ENCODE measurements at places on chromosomes 6 and 20.

- no peak for DNase-seq
These were observed 76.7 kb downstream of the GPR6 start for GRCh38 chr6:110054664-110055386.

GRCh38 chr6:12605888-12606345, 110.7 kb upstream of the PHACTR1 start:
- DNase-seq = no peak

GRCh38 chr6:145241721-145242120, 493.6 kb downstream of the EPM2A start:
- no peak for DNase-seq

GRCh38 chr6:91328241-91328640, 741.4 kb upstream of the MAP3K7 start:
- no peak for DNase-seq

DNA sequence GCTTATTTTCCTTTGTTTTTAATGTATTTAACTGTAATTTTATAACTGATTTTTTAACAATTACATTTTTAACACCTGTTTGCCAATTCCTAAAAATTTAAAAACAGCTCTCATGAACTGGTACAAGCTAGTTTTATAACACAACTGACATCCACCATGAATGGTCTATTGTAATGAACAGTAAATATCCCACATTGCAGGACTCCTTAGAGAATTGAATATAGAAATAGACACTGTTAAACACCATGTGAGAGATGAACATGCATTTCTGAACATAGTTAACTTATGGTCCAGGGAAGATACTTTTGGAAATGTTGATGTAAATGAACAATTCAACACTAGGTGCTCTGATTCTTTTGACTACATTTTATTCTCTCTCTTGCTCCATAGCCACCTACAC, 195.1 kb upstream of the GMDS start:
- DNase-seq = no peak

DNA sequence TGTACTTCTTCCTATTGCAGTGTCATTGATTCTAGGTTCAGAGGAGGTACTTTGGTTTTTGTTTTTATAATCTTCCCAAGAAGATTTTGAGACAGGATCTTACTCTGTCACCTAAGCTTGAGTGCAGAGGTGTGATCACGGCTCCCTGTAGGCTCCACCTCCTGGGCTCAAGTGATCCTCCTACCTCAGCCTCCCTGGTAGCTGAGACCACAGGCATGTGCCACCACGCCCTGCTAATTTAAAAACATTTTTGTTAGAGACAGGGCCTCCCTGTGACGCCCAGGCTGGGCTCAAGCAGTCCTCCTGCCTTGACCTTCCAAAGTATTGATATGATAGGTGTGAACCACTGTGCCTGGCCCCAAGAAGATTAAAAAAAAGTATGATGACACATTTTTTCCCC, 3.4 kb upstream of the SLC17A5 start:
- DNase-seq = no peak

GRCh38 chr6:151353795-151354194, 37.6 kb downstream of the ZBTB2 start:
- no peak for DNase-seq

GRCh38 chr20:47733892-47734291, 51.4 kb downstream of the SULF2 start:
- no peak for DNase-seq

DNA sequence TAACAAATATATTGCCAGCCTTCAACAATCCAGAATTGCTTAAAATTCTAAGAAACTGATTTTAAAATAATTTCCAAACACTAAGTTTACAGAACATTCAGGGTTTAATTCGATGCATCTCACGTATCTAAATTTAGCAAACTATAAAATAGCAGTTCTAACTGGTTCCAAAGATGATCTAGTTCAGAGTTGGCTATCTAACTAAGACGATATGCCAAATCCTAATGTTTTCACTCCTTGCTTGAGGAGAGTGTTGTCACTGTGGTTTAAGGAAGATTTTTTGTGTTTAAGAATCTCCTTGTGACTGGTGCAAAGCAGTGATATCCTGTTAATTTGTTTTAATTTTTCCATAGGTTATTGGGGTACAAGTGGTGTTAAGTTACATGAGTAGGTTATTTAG, 311.5 kb upstream of the ID4 start:
- DNase-seq = no peak

DNA sequence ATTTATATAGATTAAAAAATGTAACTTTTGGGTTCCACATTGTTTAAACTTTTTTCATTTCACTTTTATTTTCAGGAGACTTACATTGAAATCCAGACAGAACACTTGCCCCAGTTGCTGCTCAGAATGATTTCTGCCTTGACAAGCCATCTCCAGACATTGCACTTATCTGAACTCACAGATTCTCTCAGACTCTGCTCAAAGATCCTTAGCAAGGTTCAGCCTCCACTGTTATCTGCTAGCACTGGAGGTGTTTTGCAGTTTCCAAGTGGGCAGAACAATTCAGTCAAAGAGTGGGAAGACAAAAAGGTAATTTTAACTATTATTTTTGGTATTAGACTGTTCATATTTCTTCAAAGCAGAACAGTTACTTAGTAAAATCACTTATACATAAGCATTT, 58.0 kb downstream of the DOP1A start:
- no peak for DNase-seq

- DNase-seq = no peak
These were observed 73.2 kb downstream of the LY86 start for GRCh38 chr6:6661684-6662083.

DNA sequence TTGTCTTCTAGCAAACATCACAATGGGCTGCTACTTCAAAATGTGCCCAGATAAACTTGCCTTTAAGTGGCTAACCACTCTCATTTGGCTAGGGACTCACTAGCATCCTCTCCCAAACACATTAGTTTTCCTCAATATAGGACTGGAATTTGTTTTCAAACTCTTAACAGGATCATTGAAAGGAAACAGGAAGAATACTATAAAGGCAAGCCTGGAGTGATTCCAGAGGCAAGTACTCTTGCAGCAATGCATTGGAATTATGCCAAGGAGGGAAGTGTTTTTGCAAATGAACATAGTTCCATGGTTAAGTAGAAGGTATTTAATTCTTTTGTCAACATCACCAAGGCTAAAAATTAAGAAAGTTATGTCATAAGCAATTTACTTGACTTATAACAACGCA, 12.2 kb downstream of the EPHA7 start:
- DNase-seq = no peak

DNA sequence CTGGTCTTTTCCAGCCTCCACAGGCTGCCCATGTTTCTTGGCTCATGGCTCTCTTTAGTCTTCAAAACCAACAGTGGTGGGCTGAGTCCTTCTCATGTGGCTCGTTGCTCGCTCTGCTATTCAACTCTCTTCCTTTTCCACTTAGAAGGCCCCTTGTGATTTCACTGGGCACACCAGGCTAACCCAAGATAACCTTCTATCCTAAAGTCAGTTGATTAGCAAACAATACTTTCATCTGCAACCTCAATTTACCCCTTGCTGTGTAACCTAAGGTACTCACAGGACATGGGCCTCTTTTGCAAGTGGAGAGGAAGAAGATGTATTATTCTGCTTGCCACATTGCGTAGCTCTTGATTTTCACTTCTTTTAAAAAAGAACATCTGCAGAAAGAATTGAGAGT, 79.6 kb downstream of the UTRN start:
- DNase-seq = no peak

DNA sequence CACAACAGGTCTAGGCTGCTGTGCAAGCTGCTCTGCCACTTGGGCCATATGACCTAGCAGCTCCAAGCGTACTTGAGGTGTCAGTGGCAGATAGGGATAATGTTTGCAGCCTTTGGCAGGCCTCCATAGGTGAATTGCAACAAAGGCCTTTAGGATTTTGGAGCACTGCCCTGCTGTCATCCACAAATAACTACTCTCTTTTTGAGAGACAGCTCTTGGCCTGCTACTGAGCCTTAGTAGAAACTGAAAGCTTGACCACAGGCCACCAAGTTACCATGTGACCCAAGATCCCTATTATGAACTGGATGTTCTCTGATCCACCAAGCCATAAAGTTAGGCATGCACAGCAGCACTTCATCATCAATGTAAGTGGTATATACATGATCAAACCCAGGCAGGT, 29.9 kb downstream of the FBXO30 start:
- no peak for DNase-seq

DNA sequence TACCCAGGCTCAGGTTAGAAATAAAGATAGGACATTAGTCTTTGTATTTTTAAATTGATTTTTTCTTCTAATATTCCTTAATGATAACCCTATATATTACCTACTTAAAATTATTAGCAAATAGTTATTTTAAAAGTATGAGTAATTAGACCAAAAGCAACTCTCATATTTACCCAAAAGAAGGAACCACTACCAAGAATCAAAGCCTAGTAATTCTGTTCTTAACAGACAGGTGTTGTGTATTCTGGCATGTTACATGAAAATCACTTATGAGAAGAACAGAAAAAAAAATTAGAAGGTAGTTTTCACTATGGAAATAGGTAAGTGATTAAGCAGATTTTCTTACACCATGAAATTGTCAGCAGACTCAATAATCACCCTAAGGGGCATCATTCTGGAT, 105.1 kb downstream of the ATG5 start:
- DNase-seq = no peak

GRCh38 chr6:127938701-127939100, 37.8 kb upstream of the THEMIS start:
- DNase-seq = no peak

- no peak for DNase-seq
These were observed 1.2 kb downstream of the CHMP4B start for GRCh38 chr20:33812152-33812849.

GRCh38 chr20:23227976-23228375, 122.6 kb upstream of the NXT1 start:
- no peak for DNase-seq

GRCh38 chr6:124792386-124792785, 169.9 kb upstream of the RNF217 start:
- DNase-seq = no peak

- DNase-seq = no peak
These were observed 29.5 kb upstream of the FBXO9 start for GRCh38 chr6:53035549-53036213.

DNA sequence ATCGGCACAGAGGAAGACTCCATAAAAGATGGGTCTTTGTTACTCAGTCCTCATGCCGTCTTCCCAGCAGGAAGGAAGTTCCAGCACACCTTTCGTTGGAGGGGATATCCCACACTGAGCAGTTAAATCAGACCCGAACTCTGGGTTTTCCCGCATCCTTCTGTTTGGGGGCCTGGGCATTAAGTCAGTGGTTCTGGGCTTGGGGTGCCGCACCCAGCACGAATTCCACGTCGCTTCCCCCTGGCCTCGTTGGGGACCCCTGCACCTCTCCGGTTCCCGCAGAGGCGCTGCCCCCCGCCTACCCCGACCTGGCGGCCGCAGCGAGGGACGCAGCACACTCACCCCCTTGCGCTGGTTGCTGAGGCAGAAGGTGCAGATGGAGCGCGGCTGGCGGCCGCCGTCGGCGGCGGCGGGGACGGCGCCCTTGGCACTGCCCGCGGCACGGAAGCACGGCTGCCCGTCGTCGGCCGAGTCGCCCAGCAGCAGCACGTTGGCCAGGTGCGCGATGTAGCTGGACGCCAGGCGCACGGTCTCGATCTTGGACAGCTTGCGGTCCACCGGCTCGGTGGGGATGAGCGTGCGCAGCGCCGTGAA, 641 bp downstream of the TCF15 start:
- DNase-seq = no peak

DNA sequence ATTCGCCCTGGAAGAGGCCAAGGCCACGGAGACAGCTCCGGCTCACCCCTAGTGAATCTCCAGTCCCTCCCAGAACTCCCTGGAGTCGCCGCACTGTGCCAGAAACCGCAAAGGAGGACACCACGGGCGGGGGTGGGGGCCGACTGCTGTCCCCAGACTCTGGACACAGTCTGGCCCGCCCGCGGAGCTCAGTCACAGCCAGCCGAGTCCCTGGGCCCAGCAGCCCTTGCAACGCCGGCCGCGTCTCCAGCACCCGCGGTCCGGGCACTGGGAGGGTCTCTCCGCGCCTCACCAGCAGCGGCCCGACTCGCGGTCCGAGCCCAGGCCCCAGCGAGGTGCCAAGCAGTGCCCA, 518 bp downstream of the PEX6 start:
- no peak for DNase-seq

DNA sequence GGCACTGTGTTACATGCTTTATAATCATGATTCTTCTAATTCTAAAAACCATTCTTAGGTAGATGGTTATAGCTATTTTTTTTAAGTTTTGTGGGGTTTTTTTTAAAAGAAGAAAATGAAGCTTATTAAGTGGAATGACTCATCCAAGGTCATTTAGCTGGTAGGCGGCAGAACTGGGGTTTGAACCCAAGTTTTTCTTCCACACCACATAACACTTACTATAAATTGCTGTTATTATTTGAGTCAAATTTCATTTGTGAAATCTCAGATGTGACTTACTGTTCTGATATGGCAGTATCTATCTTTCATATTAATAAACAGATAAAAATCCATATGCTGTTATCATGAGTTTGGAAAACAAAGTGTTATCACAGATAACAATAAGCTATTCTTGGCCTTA, 10.4 kb upstream of the COL10A1 start:
- no peak for DNase-seq

DNA sequence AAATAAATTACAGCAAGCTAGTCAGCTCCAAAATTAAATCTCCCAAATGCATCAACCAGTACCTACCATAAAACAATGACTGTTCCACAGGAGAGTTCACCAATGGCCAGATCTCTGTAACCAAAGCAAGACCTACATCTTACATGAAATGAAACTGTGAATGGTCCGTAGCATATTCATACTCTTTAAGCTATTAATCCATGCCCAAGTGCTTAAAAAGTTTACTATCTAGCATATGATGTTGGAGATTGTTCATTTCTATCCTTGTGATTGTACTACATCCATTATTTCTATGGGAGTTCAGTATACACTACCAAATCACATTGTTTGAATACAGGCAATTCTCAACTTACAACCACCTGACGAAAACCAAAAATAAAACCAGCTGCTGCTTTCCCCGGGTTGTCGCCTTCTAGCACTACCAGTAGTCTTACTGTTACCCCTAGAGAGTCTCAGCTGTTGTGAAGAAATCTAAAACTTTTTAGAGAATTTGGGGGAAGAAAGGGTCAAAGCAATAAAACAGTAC, 38.0 kb downstream of the HIVEP2 start:
- DNase-seq = no peak

GRCh38 chr6:75098709-75099108, 107.1 kb downstream of the COL12A1 start:
- no peak for DNase-seq

- DNase-seq = no peak
These were observed 95.2 kb upstream of the INSM1 start for GRCh38 chr20:20272686-20273085.

Data from anterior cingulate cortex (tissue), 58 donors.